ENCODE measurements at places on chromosomes 6 and 20.

DNA sequence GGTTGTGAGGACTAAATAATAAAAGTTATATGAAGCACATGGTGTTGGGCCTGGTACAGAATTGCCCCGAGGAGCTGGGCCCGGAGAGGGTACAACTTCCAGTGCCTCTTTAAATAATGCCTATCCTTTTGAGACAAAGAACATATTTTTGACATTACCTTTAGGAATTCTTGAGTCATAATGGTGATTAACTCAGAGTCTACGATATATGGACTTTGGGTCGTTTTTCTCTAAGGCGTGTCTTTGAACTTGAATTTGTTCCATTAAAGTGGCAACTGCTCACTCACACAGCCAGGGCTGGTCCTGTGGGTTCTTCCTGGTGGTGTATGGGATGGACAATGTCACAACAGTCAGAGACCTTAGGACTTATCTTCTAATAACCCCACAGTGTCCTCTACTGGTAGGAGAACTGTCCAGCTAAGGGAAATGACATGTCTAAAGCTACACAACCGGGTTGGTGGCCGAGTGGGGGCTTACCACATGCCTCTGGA lies 106.5 kb downstream of the CDC5L start:
- no peak for ATAC-seq

DNA sequence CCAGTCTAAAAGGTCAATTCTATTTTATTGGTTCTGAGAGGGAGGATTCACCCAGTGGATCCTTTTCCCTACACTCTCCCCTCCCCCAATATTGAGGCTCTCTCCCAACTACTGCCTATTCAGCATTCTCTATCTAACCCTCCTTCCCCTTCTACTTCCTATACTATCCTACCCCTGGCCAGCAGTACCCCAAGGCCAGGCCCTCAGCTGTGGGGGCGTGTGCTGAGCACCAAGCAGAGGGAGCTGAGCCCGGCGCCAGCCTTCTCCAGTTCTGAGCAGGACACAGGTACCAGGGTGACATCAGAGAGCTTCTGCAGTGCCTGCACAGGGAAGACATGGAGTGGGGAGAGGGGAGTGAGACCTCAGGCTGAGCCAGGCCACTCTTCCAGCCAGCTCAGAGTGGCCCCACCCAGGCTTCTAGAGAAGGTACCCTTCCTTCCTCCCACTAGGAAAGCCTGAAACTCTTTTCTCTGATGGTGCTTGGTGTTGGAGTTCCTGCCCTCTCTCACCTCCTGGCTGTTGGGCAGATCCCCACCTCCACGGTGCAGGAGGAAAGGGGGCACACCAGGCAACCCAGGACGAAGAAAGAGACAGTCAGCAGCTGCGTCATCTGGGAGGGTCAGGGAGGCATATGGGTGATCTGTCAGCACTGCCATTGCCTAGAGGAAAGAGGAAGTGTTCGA lies 1.9 kb downstream of the DDAH2 start:
- no peak for ATAC-seq

DNA sequence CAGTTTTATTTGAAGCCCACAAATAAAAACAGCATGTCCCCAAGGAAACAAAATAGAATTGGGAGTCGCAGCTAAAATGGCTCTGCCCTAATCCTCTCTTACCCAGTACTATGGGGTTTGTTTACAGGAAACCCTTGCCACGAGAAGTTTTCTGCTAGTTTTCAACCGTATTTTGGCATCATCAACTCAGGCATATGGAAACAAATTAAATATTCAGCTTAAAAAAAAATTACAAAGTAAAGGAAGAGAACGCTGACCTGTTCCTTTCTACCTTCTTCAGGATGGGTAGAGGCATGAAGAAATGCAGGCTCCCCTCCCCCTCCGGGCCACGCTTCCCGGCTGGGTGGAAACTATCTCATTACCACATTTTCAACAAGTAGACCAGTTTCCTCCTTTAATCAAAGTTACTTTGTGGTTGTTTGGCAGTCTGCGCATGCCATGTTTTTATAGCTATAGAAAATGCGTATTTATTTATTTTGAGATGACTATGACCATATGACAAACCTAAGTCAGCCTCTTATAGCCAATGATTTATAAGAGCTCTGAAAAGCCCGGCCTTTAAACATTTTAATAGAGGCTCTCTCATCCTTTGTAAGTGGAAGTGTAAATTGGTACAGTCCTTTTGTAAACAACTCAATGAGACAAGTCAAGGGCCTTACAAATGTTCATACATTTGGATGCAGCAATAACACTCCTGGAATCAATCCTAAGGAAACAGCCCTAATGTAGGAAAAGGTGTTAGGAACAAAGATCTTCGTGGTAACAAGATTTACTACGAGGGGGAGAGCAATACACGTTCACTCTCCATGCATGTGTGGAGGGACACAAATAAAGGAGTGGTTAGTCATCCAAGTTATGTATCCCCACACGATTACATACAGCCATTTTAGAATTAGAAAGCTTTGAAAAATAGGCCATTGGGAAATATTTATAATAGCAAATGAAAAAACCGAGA lies 16.1 kb upstream of the ZNF217 start:
- ATAC-seq, result no peak

DNA sequence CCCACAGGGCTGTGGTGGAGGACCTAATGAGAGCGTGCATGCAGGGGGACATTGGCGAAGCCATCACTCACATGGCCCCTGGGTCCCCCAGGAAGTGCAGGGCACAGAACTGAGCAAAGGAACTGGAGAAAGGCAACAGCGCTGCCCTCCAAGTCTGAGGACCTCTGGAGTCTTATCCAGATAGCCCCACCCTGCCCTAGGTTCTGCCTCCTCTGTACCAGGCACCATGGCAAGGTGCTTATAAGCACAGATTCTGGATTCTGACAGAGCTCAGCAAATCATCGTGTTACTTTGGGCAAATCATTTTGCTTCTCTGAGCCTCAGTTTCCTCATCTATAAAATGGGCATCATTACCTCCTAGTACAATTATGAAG lies 44.5 kb downstream of the SLC13A3 start:
- ATAC-seq, result no peak

GRCh38 chr6:18101873-18102272 lies 20.6 kb downstream of the NHLRC1 start:
- ATAC-seq, result no peak

GRCh38 chr6:39347906-39348585 lies 25.5 kb upstream of the KCNK16 start:
- ATAC-seq, result peak; percentile 60

Measured in gastroesophageal sphincter (tissue), 4 donors.